ENCODE measurements at places on chromosomes 7 and 10.

DNA sequence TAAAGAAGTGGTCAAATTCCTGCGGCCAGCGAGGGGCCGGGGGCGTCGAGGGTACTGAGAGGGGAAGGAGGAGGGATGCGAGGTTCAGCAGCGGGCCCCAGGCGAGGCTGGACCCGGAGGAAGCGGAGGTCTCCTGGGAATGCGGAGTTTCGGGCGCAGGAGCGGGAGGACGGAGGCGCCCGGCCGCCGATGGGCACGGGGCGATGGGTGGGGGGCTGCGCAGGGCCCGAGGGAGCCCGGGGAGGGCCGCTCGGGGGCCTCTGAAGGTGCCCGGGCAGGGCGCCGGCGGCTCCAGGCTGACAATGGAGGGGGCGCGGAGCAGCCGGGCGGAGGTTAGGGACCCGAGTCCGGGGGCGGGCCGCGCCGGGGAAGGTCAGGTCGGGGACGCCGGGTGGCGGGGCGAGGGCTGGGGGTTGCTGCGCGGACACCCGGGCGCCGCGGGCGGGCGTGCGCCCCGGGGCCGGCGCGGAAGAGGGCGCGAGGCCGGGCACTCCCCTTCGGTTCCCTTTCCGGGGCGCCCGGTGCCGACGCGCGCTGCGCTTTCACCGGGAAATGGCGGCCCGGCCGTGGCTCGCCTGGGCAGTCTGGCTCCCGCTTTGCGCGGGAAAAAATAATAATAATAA, 683 bp downstream of the MACROH2A2 start:
- no peak for DNase-seq

DNA sequence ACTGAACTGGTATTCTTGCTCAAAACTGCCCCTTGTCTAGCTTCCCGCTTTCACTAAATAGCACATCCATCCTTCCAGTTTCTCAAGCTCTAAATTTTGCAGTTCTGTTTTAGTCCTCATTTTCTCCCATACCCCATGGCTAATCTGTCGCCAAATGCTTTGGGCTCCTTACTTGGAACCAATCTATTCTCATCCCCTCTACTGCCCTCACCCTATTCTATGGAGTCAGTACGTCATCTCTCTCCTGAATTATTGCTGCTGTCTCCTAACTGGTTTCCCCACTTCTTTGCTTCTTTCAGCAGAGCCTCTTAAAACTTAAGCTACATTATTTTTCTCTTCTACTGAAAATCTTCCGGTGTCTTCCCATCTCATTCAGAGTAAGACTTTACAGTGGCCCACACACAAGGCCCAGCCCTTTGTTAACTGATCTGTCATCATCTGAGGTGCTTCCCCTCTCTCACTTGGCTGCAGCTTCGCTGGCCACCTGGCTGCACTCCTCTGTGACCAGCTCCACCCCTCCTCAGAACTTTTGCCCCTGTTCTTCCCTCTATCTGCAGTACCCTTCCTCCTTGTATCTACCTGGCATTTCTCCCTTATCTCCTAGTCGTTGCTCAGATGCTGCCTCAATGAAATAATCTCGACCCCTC, 9.9 kb downstream of the STARD3NL start:
- DNase-seq: no peak

DNA sequence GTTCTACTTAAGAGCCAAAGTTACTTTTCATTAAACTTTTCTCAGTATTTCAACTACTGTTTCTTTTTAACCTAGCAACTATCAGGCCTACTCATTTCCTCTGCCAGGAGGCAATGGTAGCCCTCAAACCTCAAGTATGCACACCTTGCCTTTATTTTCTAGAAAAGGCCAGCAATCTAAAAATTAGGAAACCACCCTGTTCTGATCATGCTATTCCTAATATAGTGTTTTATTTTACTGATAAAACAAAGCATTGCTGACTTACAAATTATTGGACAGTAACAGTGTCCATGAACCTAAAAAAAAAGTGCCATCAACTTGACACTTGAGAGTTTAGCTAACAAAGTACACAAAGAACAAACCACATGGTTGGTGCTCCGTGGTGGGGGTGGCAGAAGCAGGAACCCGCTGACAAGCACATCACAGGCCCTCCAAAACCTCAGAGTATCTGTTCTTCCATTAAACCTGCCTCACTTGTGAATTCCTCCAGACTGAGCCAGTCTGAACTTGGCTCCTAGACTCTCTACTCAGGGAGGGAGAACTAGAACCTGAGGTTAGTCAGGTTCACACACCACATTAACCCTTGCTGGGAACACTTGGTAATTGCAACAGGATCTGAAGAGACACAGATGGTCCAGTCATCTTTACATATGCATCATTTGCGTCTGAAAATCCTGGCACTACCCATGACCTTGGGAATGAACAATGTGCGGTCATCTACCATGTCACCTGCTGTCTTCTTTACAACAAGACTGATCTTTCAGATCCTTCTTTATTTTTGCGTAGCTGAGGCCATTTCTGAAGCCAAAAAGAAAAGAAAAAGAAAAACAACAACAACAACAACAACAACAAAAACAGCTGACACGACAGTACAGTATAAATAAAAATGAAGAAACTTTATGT, 31.9 kb downstream of the PIP4K2A start:
- peak; percentile 79 for DNase-seq

- DNase-seq: no peak
Observed at GRCh38 chr7:149422914-149423301, 38.0 kb downstream of the ZNF777 start.

DNA sequence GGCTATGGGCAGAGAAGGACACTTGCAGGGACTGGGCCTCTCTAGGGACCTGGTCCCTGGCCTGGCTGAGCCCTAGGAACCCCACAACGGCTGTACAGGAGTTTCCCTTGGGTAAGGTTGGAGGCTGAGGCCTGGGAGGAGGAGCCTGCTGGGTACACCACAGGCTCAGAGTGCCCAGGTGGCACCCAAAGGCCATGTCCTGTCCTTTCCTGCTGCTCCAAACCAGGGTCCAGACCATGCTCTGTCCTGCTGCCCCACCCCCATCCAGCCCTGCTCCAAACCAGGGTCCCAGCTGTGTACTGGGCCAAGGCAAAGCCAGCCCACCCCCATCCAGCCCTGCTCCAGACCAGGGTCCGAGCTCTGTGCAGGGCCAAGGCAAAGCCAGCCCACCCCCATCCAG, 35.3 kb upstream of the ZNF488 start:
- DNase-seq: no peak

- no peak for DNase-seq
Observed at GRCh38 chr7:94178230-94178629, 174.1 kb upstream of the BET1 start.

DNA sequence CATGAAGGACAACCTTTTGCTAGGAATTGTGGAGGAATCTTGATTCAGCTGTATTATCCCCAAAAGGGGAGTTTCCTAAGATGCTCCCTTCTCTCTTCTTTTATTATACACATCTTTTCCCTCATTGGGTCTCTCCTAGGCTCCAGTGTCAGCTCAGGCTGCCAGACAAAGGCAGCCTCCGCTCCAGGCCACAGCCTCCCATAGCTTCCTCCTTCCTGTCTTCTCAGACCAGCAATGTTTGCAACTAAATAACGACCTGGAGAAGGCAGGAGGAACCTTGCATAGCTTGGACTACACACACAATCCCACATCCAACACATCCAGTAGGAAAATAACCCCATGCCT, 12.3 kb downstream of the SFXN3 start:
- DNase-seq: no peak

DNA sequence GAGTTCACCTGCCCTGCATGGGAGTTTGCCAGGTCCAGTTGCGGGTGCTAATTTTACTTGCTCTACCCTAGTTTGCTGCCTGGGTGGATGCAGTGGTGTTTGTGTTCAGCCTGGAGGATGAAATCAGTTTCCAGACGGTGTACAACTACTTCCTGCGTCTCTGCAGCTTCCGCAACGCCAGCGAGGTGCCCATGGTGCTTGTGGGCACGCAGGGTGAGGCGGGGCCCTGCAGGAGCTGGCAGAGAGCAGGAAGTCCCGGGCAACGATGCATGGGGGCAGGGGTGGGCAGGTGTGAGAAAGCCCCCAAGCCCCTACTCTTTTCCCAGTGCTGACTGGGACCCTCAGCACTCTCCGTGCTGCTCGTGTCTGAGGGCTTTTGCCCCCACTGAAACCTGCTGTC, 31.3 kb downstream of the AGAP3 start:
- DNase-seq: peak; percentile 59

- no peak for DNase-seq
Observed at GRCh38 chr7:150801946-150802771, 1.6 kb downstream of the TMEM176A start.

- no peak for DNase-seq
Observed at GRCh38 chr7:104772405-104773345, 241.3 kb upstream of the KMT2E start.

DNA sequence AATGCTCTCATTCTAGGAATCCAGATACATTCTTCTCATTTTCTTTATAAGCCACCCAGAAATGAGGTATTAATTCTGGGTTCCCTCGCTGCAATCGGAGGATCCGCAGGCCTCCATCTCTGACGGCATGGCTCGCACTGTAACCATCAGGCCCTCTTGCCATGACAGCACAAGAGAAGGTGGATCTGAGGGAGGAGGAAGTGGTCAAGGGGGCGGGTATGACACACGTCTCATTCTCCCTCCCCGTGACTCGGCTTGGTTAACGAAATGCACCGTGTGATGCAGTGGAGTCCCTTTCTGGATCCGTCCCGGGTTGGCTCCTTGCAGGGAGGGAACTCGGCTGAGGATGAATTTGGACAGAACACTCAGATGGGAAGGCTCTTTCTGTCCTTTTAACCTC, 280.2 kb downstream of the TCERG1L start:
- no peak for DNase-seq

GRCh38 chr7:5638994-5639393, 142.5 kb downstream of the RNF216 start:
- no peak for DNase-seq

GRCh38 chr7:27189295-27189996, 4.4 kb upstream of the HOXA11 start:
- no peak for DNase-seq

DNA sequence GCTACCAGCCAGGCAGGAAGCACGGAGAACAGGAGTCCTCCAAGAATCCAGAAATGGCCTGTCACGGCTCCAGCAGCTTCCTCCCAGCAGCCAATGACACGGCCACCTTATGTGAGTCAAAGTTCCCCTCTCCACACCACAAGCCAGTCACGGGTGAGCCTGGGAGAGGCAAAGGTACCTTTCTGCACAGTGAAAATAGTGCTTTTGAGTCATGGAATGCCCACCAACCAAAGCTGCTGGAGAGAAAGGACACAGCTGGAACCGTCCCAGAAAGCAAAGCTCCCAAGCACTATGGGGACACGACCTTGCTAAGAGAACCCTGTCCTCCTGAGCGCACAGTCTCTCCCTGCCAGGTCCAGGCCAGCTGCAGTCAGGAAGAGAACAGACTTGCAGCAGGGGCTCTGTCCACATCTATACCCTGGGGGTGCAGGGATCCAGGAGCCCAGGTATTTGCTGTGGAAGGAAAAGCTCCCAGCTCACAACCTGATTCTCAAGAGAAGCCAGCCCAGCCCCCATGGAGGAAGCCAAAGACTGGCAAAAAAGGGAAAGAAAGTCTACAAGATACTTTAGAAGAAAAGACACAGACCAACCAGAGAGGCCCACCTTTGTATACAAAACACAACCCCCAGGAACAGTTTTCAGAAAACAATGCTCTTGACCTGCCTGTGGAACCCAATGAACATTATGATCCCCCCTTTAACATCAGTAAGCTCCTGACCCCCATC, 24.4 kb downstream of the C10orf71 start:
- DNase-seq: no peak

DNA sequence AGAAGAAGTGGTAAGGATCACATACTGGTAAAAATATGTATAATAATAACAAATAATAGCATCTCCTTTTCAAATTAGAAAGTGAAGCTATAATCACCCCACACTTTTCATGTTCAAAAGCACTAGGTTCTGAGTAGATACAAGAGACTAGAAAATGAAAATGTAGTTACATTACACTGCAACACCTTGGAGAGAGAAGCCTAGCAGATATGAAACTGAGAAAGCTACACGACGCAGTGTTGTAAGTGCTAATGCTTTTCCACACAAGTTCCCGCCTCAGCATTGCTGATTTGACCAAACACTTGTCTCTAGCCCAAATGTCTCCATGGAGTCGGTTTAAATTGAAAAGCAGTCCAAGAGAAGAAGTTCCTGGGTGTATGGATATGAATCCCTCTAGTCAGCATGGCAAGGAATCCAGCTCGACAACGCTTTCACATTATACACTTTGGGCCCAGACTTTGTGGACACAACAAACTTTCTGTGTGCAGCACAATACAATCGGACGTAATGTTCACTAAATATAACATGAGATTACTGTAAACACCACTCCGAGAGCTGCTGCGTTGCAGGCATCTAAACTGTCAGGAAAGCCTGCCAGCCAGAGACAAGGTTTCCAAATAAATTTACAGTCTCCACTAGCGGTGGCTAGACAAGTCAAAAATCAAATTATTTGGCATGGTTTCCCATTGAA, 1.7 kb downstream of the PDE1C start:
- DNase-seq: no peak

GRCh38 chr7:76262683-76263402, 39.6 kb upstream of the HSPB1 start:
- DNase-seq: peak; percentile 36

GRCh38 chr10:48872234-48872633, 67.4 kb downstream of the LRRC18 start:
- no peak for DNase-seq

GRCh38 chr10:103523683-103524082, 30.2 kb downstream of the NEURL1 start:
- no peak for DNase-seq

DNA sequence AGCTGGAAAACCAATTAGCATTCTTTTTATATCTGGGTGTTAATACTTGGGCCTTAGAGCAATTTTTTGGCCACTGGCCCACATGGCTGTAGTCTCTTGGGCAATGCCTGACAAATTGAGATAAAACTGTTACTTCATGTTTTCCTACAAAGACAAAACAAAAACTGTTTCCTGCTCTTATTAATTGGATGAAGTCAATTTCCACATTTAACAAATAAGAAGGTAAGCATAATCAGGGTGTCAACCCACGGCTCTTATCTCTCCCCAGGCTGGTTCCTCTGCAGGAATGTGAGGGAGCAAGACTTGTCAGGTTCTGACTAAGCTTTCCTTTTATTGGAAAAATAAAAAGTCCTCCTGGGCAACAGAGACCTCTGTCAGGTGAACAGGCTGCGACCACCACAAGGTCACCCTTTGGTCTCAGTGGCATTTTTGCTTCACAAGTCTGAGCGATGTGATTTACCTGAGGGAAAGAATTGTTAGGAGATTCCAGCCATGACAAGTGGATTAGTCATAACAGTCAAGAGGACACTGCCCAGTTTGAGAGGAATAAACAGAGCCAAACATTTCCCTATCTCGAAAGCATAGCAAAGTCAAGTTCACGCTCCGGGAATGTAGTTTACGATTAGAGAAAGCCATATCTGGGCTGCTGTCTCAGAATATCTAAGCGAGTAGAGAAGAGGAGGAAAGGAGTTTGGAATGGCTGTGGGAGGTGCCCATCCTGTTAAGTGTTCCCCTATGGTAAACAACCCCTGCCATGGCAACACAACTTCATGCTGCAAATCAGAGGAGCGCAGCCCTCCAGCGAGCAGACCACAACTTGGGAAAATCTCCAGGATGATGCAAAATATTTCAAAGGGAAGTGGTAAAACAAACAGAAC, 144.4 kb downstream of the TES start:
- no peak for DNase-seq

- peak; percentile 80 for DNase-seq
Observed at GRCh38 chr10:124647421-124648130, 96.6 kb downstream of the FAM53B start.
